ENCODE measurements at places on chromosomes 2 and 18.

GRCh38 chr2:222794585-222795449 lies 66.0 kb upstream of the ACSL3 start:
- DNase-seq = no peak

DNA sequence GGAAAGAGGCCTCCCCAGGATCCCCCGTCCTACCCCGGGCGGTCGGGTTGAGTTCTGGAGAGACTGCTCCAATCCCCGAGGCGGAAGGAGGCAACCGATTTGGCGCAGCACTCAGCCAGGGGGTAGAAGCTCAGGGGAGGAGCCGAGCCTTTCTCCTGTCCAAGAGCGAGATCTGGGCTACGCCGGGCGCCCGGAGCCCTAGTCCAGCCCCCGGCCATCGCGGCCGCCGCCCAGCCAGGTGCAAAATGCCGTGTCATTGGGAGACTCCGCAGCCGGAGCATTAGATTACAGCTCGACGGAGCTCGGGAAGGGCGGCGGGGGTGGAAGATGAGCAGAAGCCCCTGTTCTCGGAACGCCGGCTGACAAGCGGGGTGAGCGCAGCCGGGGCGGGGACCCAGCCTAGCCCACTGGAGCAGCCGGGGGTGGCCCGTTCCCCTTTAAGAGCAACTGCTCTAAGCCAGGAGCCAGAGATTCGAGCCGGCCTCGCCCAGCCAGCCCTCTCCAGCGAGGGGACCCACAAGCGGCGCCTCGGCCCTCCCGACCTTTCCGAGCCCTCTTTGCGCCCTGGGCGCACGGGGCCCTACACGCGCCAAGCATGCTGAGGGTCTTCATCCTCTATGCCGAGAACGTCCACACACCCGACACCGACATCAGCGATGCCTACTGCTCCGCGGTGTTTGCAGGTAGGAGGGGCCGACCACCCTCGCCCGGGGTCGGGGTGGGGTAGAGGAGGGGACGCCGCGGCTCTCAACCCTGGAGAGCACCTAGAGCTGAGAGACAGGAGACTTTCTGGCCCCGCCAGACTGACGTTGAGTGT lies at the start of gene DYSF:
Gene DYSF (plus strand): TSS at position 158 of the 817 bp plus-strand sequence.
- DNase-seq = no peak

DNA sequence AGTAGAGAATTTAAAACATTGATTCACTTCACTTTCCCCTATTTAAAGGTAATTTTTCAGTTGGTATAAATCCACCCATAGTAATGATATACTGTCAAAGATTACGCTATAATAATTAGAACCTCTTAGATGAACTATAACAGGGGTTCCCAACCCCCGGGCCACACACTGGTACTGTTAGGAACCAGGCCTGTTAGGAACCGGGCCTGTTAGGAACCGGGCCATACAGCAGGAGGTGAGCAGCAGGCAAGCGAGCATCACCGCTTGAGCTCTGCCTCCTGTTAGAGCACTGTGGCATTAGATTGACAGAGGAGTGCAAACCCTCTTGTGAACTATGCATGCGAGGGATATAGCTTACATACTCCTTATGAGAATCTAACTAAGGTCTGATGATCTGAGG lies 34.0 kb upstream of the CD302 start:
- DNase-seq = no peak

DNA sequence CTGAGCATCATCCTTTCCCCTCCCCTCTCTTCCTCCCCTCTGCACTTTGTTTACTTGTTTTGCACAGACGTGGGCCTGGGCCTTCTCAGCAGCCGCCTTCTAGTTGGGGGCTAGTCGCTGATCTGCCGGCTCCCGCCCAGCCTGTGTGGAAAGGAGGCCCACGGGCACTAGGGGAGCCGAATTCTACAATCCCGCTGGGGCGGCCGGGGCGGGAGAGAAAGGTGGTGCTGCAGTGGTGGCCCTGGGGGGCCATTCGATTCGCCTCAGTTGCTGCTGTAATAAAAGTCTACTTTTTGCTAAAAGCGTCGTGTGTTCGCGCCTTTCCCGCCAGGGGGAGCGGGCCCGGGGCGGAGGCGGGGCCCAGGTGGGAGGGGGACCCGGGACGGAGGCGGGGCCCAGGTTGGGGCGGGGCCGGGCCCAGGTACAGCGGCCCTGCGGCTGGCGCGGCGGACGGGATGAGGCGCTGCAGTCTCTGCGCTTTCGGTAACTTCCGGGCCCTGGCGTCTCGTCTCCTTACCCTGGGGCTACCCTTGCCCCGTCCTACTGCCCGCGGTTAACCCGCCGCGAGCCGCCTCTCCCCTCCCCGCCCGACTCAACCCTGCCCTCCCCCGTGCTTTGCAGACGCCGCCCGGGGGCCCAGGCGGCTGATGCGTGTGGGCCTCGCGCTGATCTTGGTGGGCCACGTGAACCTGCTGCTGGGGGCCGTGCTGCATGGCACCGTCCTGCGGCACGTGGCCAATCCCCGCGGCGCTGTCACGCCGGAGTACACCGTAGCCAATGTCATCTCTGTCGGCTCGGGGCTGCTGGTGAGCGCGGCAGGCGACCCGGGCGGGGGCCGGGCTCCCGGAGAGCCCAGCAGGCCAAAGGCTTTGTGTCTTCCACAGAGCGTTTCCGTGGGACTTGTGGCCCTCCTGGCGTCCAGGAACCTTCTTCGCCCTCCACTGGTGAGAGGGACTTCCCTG lies at the start of gene KRTCAP3:
Gene KRTCAP3 (plus strand): TSS at position 424 of the 962 bp plus-strand sequence. CDS start 32 bp downstream, at position 456.
- no peak for DNase-seq

DNA sequence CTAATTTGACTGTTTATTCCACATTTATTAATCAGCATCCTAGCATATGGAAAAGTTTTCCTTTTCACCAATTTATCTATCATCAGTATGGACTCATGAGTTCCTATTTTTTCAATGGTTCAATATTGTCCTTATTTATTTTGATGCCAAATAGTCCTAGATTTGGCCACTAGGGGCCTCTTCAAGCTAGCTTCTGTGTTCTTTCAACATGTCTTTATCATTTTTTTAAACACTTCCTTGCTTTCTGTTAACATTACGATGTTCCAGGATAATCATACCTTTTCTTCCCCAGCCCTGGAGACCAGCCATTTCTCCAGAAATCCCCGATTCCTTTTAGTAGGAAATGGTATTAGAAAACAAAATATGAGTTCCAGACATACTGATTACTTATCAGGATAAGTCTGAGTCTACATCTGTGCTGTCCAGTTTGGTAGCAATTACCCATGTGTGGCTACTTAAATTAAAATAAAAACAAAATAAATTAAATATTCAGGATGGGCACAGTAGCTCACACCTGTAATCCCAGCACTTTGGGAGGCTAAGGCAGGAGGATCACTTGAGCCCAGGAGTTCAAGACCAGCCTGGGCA lies 70.6 kb downstream of the RPE start:
- DNase-seq = no peak

Measured in stimulated activated CD8-positive, alpha-beta memory T cell treated with anti-CD3 and anti-CD28 coated beads, Interleukin-2, amount 100 ng/mL, for 48 hours (primary cell).